ENCODE measurements at places on chromosomes 2 and 18.

DNA sequence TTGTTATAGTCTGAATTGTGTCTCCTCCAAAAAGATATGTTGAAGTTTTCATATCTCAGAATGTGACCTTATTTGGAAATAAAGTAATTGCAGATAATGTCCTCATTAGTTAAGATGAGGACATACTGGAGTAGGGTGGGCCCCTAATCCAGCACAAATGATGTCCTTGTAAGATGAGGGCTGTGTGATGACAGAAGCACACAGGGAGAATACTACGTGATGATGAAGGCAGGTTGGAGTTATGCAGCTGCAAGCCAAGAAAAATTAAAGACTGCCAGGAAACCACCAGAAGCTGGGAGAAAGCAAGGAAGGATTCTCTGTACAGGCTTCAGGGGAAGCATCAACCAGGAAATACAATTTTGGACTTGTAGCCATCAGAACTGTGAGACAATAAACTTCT, 58.3 kb upstream of the PNPT1 start:
- DNase-seq = no peak

DNA sequence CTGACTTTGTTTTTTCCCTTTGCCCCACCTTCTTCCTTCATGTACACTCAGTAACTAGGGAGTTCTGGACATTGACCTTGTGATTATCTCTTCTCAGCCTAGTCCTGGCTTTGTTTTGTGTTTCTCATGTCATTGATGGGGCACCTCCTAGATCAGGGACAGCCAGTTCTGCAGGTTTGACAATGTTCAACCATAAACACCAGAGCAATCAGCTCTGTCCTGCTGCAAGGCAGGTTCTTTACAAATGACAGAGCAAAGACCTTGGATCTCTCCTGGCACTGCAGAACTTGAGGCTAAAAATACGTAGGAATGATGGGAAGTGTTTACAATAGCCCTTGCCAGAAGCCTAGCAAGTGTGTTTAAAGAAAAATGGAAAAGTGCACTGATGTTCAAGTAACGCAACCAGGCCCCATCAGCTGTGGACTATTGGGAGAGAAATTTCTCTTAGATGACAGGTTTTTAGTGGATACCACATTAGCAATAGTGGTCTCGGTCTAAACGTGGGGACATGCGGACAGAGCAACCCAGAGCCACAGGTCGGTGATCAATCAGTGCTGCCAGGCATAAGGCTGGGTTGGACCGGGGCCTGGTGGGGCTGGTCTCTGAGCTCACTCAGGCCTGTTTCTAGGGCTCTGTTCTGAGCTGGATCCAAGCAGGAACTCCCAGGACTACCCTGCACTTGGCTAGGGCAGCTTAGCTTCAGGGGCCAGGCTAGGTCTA, 76.8 kb downstream of the SOWAHC start:
- DNase-seq = no peak

- no peak for DNase-seq
These were observed 72.4 kb upstream of the CCDC150 start for GRCh38 chr2:196566961-196567666.

DNA sequence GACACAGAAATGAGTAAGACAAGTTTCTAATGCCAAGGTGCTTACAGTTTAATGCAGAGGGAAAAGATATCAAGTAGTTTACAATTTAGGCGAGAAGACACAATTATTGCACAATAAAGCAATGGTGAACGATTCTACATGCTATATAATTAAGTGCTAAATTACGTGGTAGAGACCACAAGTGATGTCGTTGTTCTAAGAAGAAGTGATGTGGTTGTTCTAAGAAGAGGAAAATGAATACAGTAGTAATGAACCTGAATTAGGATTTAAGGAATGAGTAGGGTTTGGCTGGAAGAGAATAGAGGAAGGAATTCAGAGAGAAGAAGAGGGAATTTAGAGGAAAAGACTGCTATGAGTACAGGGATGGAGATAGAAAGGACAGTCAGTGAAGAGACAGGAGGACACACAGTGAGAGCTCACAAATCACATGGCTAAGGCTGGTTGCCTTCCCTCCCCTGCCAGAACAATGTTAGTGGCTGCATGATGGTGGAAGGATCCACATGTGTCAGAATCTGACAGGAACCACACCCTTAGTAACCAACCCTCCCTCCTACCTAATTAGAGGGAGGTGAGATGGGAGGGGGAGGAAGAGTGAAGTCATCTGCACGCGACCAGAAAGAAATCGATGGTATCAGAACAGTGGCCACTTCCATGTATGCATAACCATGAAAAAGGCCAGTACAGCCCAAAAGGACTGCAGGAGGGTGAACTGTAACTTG, 44.7 kb downstream of the M1AP start:
- no peak for DNase-seq

- no peak for DNase-seq
These were observed 278.7 kb upstream of the ZNF521 start for GRCh38 chr18:25630682-25631081.

DNA sequence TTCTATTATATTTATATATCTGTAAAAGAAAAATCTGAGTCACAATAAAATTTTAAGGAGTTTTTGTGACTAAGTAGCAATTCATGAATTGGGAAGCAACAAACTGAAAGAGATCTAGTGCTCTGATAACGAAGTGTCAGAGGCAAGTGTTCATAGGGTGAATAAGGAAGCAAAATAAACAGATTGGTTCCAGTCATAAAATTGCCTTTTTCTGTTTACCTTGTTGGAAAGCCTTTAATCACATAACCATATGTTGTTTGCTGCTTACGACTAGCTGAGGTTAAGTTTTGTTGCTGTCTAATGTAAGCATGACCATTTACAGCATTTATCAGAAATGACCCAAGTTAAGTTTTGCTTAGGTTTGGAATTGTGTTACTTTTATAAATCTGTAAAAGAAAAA, 358.9 kb downstream of the ARL6IP6 start:
- DNase-seq = no peak

- DNase-seq = no peak
These were observed 48.5 kb downstream of the CPO start for GRCh38 chr2:206987810-206988209.

DNA sequence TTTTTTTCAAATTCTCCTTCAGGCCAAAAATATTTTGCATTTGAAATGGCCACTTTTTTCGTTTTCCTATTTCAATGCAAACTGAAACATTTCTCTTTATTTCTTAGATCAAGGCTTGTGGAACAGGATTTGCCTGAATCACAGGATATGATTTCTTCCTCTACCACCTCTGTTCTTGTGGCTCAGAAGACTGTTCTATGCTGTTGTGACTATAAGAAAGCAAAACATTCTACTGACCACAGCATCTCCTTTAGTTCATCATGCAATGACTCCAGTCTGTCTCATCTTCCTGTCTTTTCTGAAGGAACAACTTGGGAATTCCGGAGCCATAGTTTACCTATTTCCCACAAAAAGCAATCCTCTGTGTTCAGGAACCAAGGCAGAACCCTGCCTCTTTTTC, 16.2 kb upstream of the ZNF512 start:
- DNase-seq = no peak

- no peak for DNase-seq
These were observed 148.9 kb downstream of the ZEB2 start for GRCh38 chr2:144370937-144371584.

- DNase-seq = no peak
These were observed 117.1 kb downstream of the RNF144A start for GRCh38 chr2:7034303-7034702.

DNA sequence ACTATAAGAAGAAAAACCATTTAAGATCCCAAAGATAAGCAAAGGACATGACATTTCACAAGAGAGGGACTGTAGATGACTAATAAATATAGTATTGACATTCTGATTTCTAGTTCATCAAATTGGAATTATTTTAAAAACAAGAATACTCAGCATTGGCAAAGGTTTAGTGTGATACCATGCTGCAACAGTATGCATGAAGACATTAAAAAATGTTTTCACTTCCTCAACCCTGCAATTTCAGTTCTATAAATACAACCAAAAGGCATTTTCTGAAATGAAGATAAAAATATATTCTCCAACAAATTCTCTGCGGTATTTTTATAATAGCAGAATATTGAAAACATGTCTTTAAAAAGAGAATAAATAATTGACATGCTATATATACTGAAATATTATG, 2.1 kb downstream of the C2orf81 start:
- DNase-seq = no peak

GRCh38 chr18:75045272-75045671, 163.7 kb downstream of the PTGR3 start:
- DNase-seq = no peak

- no peak for DNase-seq
These were observed 5.7 kb upstream of the SPATS2L start for GRCh38 chr2:200300638-200301314.

DNA sequence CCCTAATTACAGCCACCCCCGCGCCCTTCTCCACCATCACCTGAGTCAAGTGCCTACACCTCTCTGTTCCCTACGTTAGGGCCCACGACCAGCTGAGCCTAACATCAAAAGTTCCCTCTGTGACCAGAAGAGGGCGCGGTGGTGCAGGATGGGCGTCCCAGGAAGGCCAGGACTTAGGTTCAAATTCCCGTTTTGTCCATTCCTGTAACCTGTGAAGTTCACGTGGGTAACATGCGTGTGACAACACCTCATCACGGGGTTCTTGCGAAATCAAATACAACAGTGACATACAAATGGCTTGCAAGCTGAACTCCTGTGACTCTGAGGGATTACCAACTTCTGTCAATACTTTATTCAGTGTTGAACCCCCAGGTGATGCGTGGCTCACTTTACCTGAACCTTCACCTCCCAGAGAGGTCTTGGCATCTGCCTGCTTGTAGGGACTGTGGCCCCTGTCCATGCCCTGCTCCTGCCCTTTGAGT, 207.9 kb downstream of the ARL4C start:
- no peak for DNase-seq

GRCh38 chr2:69952336-69953115, 8.9 kb downstream of the ASPRV1 start:
- DNase-seq = no peak

GRCh38 chr2:64828261-64828660, 160.9 kb upstream of the SLC1A4 start:
- no peak for DNase-seq

GRCh38 chr18:76490670-76491472, 4.2 kb downstream of the ZNF516 start:
- DNase-seq = no peak

GRCh38 chr18:58928386-58928785, 63.7 kb downstream of the ZNF532 start:
- no peak for DNase-seq

GRCh38 chr2:121375621-121376159, 90.7 kb upstream of the TFCP2L1 start:
- no peak for DNase-seq

GRCh38 chr2:42809819-42810120, 17.4 kb upstream of the HAAO start:
- no peak for DNase-seq

GRCh38 chr2:214410918-214411554, at the start of gene VWC2L:
Gene VWC2L (plus strand): TSS chr2:214411054. CDS start chr2:214414194, 3,140 bp downstream.
- peak; percentile 3 for DNase-seq

DNA sequence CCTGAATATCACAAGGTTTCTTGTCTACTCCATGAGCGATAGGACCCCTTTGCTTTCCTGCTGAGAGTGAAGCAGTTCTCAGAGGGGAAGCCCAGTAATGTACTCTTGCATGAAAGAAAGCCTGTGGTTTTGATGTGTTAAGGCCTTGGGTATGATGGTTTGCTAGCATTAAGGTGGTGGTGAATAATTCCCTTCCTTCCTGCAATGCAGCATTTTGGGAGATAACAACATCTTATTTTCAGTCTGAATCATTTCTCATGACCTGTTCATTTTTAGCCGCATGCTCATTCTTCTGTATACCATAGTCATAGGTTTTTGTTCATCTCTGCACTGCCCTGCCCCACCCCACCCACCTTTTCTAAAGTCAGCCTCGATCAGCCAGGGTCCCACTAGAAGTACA, 66.2 kb downstream of the HNMT start:
- no peak for DNase-seq

GRCh38 chr18:58996131-58996641, 131.5 kb downstream of the ZNF532 start:
- DNase-seq = no peak

DNA sequence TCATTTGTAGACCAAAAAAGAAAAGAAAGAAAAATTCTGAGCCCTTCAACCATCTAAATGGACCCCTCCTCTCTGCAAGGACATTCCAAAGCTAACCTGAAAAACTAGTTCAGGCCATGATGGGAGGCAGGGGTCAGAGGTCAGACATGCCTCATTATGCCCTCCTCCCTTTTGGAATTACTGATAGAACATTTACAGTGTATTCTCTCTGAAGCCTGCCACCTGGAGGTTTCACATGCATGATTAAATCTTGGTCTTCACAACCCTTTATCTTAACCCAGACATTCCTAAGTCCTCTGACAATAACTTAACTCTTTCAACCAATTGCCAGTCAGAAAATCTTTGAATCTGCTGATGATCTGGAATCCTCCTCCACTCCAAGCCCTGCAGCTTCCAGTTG, 86.0 kb downstream of the SPP2 start:
- DNase-seq = no peak

DNA sequence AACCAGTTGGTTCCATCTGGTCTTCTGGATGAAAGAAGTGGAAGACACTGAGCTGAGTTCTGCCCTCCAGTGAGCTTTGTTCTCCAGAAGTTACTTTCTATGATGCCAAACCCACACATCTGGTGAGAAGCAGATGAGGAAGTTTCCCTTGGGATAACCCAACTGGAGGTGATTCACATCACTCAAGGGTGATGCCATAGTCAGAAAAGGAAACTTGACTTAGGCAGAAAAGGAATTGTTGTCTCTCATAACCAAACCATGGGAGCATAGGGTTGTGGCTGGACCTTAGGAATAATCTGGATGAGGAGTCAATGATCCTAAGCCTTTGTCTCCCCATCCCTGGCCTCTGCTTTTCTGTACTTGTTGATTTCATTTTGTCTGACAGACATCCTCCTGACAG, 43.7 kb downstream of the CDC42EP3 start:
- no peak for DNase-seq

DNA sequence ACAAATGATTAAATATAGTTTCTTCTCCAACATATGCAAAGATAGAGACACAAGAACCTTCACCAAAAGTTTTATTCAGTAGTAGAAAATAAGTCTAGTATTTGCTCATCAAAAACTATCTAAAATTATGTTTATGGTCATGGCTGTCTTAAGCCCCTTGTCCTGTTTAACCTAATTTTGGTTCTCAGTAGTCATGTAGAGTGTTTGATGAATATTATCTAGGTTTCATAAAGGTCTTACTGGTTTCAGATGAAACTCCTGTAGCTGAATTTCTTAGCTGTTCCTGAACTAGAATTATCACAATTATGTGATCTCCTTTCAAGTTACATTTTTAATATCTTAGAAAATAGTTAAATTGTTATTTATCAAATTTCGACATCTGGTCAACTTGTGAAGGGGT, 228.0 kb upstream of the SPHKAP start:
- no peak for DNase-seq

GRCh38 chr2:96225016-96225533, 16.4 kb upstream of the STARD7 start:
- DNase-seq = peak; percentile 60

- no peak for DNase-seq
These were observed 63.9 kb upstream of the ACVR1 start for GRCh38 chr2:157940024-157940423.

- no peak for DNase-seq
These were observed 60.2 kb upstream of the ALPP start for GRCh38 chr2:232318169-232318855.

All from GM12864 (cell line).